MCF 10A (cell line): ENCODE measurements at places on chromosomes 1 and 21. TPM values are rescaled to one million over a fixed set of nuclear protein-coding genes. Genes with fewer than 3 reads are reported as not detected.
A peak's percentile ranks its signal among the peaks of the same experiment; 100 is the strongest.

Gene LHX8
- not detected in 2 replicates for total RNA-seq

Gene GORAB
- total RNA-seq: 14.0 and 15.1 TPM in 2 replicates

Gene RTCA
- total RNA-seq: 60.4 and 62.3 TPM in 2 replicates

GRCh38 chr1:61052395-61053225 lies 29.8 kb upstream of the NFIA start:
- H3K4me3 ChIP-seq: no peak overlapping the region
- DNase-seq: no peak
- H3K36me3 ChIP-seq: no peaks in the 10 kb centered on the region
- no peak overlapping the region for H3K27ac ChIP-seq
- H3K27me3 ChIP-seq: no peaks in the 10 kb centered on the region

Gene CYP4X1
- total RNA-seq: 0.81 and 1.2 TPM in 2 replicates

- H3K36me3 ChIP-seq: peaks cover 44% of the 10 kb centered on the region
- no peak for DNase-seq
- H3K27me3 ChIP-seq: no peaks in the 10 kb centered on the region
- H3K4me3 ChIP-seq: no peak overlapping the region
- H3K27ac ChIP-seq: no peak overlapping the region
Measured at GRCh38 chr1:155471891-155472290, 90.7 kb downstream of the ASH1L start.

DNA sequence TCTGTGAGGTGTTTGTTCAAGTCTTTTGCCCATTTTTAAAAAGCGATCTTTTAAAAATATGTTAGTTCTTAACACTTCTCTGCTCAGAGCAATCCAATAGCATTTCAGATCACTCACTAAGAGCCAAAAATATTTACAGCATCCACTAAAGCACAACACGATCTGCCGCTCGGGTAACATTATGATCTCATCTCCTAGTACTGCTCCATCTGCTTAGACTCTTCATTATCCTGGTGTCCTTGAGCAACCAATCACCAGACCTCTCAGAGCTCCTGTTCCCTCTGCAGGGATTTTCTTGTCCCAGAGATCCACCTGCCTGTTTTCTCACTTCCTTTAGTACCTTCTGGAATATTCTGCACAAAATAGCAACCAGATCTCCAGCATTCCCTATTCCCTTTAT lies 235.3 kb upstream of the ESRRG start:
- no peak overlapping the region for H3K4me3 ChIP-seq
- no peaks in the 10 kb centered on the region for H3K4me1 ChIP-seq
- H3K27me3 ChIP-seq: no peaks in the 10 kb centered on the region

DNA sequence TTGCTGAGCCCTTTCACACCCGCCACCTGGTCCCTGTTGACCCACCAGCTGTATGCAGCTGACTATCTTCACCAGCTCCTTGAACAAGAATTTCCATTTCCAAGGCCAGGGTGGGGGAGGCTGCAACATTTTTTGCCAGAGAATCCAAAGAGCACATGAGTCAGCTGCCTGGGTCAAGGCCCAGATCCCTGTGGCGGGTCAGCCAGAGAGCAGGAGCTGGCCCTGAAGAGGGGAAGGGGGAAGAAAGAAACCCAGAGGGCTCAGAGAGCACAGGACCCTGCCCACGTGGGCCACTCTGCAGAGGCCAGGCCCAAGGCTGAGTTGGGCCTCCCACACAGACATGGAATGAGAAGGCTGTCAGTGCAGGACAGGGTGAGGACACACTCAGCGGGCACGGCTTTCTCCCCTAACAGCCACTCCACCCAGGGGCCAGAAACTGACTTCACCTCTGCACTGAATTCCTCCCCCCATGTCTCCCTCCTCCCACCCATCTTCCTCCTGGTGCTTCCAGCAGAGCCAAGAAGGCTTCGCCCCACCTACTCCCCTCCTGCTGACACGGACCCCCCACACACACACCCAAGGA lies 28.9 kb downstream of the S100A6 start:
- H3K4me1 ChIP-seq: peaks cover 43% of the 10 kb centered on the region
- no peaks in the 10 kb centered on the region for H3K36me3 ChIP-seq
- DNase-seq: peak; percentile 90
- H3K4me3 ChIP-seq: no peak overlapping the region

Gene NR1I3
- total RNA-seq: not detected in 2 replicates

DNA sequence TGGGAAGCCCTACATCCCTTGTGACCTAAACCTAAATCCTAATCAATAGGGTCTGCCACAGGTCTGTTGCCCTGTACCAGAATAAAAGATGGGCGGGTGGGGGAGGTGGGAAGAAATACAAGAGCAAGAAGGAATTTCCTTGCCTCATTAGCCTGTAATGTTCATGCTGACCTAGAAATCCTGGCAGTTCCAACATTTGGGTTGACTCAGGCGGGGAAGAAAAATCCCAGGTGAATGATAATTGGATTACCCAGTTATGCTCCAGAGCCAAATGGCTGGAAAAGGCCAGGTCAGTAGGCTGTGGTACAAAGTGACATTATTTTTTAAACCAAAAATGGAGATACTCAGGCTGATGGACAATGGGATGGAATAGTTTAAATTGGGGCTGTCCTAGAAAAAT lies 27.3 kb upstream of the A3GALT2 start:
- H3K27me3 ChIP-seq: no peaks in the 10 kb centered on the region
- no peak for DNase-seq
- peak overlapping the region; percentile 85 for H3K4me3 ChIP-seq

DNA sequence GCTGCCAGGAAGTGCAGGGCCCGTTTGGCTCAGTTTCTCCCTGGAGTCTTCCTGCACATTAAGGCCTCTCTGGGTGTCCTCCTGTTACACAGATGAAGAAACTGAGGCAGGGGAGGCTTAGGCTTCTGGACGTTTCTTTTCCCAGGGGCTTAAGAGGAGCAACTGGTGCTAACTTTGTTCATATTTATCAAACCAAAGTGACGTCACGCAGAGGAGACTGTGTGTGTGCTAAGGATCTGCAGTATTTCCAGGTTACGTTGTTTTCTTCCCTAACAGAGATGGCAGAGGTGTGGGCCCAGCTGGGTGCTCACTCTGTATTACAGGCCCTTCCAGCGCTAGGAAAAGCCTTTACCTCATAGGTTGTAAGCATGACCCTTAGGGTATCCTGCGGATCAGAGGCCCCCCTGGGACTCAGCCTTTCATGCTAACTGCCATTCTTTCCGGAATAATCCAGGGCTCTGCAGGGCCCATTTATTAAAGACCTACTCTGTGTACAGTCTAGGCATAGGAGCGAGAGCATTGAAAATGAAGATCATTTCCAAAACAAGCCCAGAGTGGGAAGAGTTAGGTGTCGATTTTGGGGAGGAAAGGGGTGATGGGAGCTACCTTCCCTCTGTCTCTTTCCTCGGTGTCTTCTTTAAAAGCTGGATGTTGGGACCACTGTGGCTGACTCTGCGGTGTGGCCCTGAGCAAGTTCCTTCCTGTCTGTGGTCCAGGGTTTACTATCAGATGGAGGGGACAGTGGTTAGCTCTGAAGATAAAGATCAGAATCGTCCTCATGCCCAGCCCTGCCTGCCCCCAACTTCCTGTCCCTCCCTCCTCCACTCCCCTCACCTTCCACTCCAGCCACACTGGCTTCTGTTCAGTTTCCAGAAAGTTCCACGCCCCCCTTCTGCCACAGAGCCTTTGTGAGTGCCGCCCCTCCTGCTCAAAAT lies 4.6 kb downstream of the AGTRAP start:
- DNase-seq: no peak
- H3K4me1 ChIP-seq: peaks cover 10% of the 10 kb centered on the region
- peaks cover 29% of the 10 kb centered on the region for H3K36me3 ChIP-seq
- no peak overlapping the region for H3K27ac ChIP-seq
- no peak overlapping the region for H3K4me3 ChIP-seq

DNA sequence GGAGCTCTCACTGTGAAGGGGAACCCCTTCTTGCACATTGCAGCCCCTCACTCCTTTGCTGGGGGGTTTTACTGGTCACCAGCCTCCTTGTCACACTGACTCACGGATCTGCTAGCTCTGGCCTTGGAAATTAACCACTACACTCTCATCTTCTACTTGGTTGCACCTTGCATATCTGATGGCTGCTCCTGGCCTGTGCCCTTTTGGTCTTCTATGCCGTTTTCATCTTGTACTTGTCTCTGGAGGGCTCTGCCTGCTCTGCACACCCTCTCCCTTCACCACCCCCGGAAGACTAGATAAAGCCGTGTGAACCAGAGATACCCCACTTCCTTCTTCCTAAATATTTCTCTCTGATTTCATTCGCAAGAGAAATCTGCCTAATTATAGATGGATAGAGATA lies 44.6 kb downstream of the CD247 start:
- no peaks in the 10 kb centered on the region for H3K27me3 ChIP-seq
- H3K27ac ChIP-seq: no peak overlapping the region
- H3K36me3 ChIP-seq: no peaks in the 10 kb centered on the region
- no peak for DNase-seq
- no peak overlapping the region for H3K4me3 ChIP-seq

DNA sequence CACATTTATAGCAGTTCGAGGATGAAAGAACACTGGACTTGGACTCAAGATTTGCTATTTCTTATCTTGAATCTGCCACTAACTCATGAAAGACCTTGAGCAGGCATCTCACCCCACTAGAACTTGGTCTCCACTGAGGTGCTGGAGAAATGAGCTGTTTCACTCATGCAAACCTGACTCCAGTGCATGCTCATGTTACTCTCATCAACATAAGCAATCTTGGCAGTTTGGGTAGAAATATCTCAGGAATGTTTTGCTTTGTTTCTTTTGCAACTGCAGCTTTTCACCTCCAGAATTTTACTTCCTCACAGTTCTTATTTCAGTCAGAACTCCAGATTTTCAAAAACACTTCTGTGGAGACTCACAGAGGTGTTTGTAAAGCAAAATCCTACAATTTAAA lies 46.2 kb upstream of the DAB1 start:
- H3K4me1 ChIP-seq: no peaks in the 10 kb centered on the region
- peaks cover 8% of the 10 kb centered on the region for H3K36me3 ChIP-seq
- peaks cover 13% of the 10 kb centered on the region for H3K27me3 ChIP-seq
- H3K27ac ChIP-seq: no peak overlapping the region

Gene THBS3
- 33.0 and 34.4 TPM in 2 replicates for total RNA-seq

DNA sequence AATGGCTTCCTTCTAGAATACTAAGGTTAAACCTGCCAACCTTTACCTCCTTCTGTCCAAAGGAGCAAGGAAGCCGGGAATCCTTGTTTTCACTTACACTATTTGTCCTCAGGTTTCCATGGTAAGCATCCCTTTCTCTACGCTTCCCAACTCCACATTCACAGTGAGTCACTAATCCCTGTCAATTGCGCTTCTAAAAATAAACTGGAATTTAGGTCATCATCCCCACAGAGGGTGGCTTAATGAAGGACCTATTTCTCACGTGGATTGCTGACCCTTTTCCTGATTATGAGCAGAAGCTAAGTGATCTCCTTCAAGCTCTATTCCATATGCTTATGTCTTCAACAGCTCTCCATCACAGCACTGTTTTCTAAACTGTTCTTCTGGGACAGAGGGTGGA lies 39.9 kb upstream of the ABCA4 start:
- H3K27ac ChIP-seq: no peak overlapping the region
- DNase-seq: peak; percentile 49
- no peaks in the 10 kb centered on the region for H3K36me3 ChIP-seq
- no peaks in the 10 kb centered on the region for H3K27me3 ChIP-seq
- no peak overlapping the region for H3K4me3 ChIP-seq

DNA sequence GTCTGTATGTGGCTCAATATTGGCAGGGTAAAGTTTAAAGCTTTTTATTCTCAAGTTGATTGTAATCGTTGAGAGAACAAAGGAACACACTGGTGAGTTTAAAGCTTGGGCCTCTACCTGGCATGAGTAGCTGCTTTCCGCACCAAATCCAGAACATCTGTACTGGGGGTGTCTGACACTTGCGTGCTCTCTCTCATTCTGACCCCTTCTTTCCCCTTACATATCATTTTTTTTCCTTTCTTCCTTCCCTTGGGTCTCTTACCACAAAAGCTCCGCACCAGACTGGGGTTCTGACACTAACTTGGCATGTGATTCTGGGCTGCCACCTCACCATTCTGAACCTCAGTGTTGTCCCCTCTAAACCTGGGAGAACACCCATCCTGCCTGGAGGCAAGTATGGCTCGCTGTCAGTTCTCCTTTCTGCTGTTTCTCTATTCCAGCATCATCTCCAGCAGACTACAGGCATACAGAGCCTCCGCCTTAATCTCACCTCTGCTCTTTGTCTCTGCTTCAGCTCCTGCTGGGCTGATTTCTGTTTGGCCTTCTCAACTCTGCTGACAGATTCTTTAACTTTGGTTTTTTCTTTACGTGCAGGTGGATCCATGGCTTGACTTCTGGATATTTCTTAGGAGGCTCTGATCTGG lies 859 bp upstream of the ERMAP start:
- peaks cover 21% of the 10 kb centered on the region for H3K4me1 ChIP-seq
- H3K27me3 ChIP-seq: no peaks in the 10 kb centered on the region
- peak overlapping the region; percentile 71 for H3K4me3 ChIP-seq
- DNase-seq: peak; percentile 3
- H3K27ac ChIP-seq: peak overlapping the region; percentile 74
- peaks cover 10% of the 10 kb centered on the region for H3K36me3 ChIP-seq

Gene MAP3K7CL
- total RNA-seq: 4.9 and 6.3 TPM in 2 replicates

DNA sequence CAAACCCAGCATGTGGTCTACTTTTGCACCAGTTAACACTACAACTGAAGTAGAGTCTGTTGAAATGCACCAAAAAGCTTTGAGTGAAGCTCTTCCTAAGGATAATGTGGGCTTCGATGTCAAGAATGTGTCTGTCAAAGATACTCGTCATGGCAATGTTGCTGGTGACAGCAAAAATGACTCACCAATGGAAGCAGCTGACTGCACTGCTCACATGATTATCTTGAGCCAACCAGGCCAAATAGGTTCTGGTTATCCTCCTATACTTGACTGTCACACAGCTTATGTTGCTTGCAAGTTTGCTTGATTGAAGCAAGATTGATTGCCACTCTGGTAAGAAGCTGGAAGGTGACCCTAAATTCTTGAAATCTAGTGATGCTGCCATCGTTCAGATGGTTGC lies 85.2 kb downstream of the DENND1B start:
- H3K36me3 ChIP-seq: peaks cover 8% of the 10 kb centered on the region
- DNase-seq: no peak
- H3K4me3 ChIP-seq: no peak overlapping the region
- no peaks in the 10 kb centered on the region for H3K27me3 ChIP-seq

Gene FCRL1
- not detected in 2 replicates for total RNA-seq

DNA sequence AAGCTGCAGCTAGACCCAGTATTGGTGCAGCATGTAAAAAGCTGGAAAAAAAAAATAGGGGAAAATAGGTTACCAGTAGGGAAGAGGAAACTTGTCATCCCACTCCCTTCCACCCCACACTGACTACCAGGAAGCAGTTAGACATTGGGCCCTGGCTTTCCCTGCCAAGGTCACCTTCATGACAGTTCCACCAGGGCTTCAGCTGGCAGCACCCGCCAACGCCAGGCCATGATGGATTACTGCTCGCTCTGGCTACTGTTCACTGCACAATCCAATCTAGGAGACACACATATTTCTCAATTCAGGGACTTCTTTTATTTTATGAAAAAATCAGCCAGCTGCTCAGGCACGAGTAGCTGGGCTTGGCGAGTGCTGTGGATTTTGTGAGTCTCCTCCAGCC lies 127.7 kb downstream of the DMRTA2 start:
- H3K36me3 ChIP-seq: no peaks in the 10 kb centered on the region
- H3K4me1 ChIP-seq: no peaks in the 10 kb centered on the region
- H3K4me3 ChIP-seq: no peak overlapping the region
- no peak for DNase-seq
- H3K27me3 ChIP-seq: peaks cover 11% of the 10 kb centered on the region

Gene DOP1B
- 7.6 and 8.3 TPM in 2 replicates for total RNA-seq

Gene LAPTM5
- 15.9 and 21.6 TPM in 2 replicates for total RNA-seq

GRCh38 chr21:42251654-42252324 lies 32.8 kb downstream of the ABCG1 start:
- no peaks in the 10 kb centered on the region for H3K27me3 ChIP-seq
- H3K4me1 ChIP-seq: no peaks in the 10 kb centered on the region
- DNase-seq: no peak
- no peaks in the 10 kb centered on the region for H3K36me3 ChIP-seq
- H3K4me3 ChIP-seq: no peak overlapping the region

- DNase-seq: no peak
- H3K27me3 ChIP-seq: peaks cover 33% of the 10 kb centered on the region
- no peaks in the 10 kb centered on the region for H3K4me1 ChIP-seq
Measured at GRCh38 chr1:76176000-76176399, 101.5 kb downstream of the ST6GALNAC3 start.
